ENCODE measurements at places on chromosomes 11 and 22.

DNA sequence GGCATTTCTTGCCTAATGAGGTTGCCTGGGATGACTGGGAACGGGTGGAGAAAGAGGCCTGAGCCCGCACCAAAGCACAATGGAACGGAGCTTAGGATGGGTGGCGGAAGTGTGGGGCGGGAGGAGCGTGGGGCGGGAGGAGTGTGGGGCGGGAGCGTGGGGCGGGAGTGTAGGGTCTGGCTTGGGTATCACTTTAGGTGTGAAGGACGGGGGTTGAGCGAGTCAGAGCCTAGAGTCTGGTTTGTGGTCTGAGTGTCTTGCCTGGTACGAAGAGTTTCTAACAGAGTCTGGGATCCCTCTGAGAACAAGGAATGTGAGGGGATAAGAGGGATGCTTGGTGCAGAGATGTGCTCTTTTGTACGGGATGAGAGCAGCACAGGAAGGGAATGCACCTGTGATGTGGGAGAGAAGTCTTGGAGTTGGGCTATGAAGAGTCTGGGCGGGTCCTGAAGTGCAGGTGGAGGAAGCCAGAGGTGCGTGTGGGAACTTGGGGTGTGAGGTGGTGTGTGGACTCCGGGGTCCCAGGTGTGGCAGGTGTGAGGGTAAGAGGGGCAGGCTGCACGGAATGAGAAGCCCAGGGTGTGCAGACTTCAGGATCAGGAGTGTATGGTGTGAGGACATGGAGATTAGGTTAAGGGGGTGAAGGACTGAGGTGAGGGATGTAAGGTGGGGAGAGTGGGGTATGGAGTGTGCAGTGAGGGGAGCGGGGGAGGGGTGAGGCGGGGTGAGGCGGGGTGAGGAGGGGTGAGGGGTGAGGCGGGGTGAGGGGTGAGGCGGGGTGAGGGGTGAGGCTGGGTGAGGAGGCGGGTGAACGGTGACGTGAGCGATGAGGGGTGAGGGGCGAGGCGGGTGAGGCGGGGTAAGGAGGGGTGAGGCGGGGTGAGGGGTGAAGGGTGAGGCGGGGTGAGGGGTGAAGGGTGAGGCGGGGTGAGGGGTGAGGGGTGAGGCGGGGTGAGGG lies 1.0 kb downstream of the SYCE3 start:
- DNase-seq: no peak

GRCh38 chr11:30344085-30344484 lies 21.2 kb downstream of the ARL14EP start:
- no peak for DNase-seq

DNA sequence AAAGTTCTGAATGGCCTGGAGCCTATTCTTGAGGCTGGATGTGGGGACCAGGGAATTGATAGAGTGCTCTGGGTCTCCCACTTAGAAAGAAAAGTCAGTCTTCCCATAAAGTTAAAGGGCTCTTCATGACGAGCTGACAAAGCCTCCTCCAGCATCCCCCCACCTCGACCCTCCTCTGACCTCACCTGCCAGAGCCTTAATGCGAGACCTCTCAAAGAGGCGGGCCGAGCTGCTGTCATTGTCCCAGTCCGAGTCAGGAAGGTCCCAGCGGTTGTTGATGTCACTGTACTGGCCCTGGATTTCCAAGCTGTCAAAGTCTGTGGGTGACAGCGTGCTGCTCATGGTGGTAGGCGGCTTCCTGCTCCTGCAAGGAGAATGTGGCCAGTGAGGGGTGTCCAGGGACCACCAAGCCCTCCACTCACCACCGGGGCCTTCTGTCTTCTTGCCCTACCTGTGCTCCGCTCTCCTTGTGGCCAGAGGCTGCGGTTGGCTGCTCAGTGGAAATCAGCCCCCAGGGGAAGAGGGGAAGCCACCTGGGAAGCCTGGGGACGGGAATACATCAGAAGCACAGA lies 8.0 kb downstream of the SPTBN2 start:
- DNase-seq: no peak

DNA sequence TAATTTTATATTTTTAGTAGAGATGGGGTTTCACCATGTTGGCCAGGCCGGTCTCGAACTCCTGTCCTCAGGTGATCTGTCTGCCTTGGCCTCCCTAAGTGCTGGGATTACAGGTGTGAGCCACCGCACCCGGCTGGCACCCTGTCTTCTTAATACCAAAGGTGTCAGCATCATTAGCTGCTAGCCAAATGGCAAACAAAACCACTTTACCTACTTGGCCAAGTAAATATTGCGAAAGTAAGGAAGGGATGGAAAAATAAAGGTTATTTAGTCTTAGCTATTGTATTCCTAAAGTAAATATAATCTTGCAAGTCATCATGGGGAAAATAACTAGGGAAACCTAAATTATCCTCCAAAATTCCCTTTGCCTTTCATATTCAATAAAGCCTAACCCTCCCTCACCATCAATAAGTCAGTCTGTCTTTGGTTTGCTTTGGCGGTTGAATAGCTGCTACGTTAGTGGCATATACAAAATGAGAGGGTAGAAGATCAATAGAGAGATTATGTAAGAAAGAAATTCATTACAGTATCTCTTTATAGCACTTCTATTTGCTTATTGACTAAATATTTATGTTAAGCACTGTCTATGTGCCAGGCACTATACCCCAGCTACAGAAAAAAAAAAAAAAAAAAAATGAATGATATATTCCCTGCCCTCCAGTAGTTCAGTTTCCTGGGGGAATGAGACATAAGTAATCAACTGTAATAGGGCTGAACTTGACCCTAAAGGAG lies 40.2 kb upstream of the CFAP300 start:
- no peak for DNase-seq

- DNase-seq: no peak
These were observed 327.7 kb downstream of the TENM4 start for GRCh38 chr11:79113054-79113690.

DNA sequence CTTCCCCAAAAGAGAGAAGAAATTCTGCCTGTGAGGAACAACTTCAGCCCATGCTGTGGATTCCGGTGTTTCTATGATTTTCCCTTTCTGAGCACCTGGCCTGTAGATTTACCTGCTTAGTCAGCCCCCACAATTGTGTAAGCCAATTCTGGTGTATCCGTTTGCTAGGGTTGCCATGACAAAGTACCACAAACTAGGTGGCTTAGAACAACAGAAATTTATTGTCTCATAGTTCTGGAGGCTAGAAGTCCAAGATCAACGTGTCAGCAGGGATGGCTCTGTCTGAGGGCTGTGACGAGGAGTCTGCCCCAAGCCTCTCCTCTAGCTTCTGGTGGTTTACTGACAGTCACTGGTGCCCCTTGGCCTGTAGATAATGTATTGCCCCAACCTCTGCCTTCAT lies 15.9 kb upstream of the CYB5R2 start:
- DNase-seq: no peak

DNA sequence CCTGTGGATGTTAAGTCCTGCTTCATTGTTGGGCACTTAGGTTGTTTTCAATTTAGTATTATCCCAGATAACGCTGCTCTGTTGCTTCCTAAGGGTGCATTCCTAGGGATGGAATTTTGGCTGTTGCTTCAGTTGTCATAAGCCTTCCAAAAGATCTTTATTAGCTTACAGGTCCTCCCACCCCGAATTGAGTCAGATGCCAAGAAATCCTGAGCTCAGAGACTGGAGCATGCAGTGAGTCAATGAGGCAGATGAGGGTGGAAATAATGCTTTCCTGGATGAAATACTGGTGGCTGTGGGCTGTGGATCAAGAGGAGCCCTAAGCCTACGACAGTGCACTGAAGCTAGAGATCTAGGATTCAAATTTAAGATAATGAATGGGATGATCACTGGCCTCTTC lies 10.7 kb upstream of the IL18BP start:
- DNase-seq: no peak

GRCh38 chr11:77497368-77497767 lies 23.5 kb upstream of the PAK1 start:
- no peak for DNase-seq

DNA sequence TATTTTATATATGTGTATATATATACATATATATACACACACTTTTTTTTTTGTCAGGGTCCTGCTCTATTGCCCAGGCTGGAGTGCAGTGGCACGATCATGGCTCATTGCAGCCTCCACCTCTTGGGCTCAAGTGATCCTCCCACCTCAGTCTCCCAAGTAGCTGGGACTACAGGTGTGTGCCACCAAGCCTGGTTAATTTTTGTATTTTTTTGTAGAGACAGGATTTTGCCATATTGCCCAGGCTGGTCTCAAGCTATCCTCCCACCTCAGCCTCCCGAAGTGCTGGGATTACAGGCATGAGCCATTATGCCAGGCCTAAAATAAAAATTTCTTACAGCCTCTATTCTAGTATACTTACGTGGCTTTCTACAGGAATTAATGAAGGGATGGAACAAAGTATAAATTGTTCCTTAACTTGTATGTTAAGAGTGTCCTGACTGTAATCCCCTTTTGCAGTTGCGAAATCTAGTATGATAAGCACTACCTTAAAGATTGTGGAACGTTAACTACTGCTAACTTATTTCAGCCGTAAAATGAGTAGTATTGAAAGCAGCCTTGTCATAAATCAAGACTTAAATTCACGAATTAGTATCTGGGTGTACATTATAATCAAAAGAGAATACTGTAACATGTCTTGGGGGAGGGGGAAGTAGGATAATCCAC lies 2.1 kb downstream of the TRAF6 start:
- no peak for DNase-seq

GRCh38 chr11:3849297-3849874 lies 6.1 kb upstream of the STIM1 start:
- DNase-seq: no peak

DNA sequence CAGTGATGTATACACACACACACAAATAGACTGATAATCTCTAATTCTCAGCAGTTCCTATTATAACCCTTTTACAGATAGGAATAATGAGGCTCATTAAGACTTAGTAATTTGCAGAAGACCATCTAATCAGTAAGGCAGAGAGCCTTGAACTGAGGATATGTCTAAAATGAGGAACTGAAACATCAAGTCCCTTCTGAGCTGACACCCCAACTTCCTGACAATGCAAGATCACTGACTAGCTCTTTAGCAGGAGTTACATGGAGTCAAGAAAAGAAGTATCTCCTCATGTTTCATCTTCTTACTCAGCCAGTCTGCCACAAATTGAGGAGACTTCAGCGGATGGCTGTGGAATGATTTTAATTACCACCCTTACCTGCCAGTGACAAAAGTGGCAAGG lies 193.0 kb downstream of the MSANTD4 start:
- no peak for DNase-seq

- peak; percentile 42 for DNase-seq
These were observed 22.1 kb downstream of the GGTLC2 start for GRCh38 chr22:22666307-22667091.

- no peak for DNase-seq
These were observed 1506.8 kb downstream of the BRD1 start for GRCh38 chr22:48320683-48321451.

DNA sequence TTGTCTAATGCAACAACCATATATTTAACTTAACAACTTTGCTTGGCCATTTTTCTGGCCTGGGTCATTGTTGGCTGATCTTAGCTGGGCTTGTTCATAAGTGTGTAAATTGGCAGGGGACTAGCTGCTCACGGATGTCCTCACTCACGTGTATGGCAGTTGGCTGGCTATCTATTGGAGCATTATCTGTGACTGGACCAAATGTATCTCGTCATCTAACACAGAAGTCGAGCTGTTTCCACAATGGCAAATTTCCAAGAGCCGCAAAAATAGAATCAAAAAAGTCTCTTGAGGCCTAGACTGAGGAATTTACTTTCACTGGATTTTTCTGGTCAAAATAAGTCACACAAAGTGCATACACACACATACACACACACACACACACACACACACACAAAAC lies 893.3 kb downstream of the FAM181B start:
- no peak for DNase-seq

DNA sequence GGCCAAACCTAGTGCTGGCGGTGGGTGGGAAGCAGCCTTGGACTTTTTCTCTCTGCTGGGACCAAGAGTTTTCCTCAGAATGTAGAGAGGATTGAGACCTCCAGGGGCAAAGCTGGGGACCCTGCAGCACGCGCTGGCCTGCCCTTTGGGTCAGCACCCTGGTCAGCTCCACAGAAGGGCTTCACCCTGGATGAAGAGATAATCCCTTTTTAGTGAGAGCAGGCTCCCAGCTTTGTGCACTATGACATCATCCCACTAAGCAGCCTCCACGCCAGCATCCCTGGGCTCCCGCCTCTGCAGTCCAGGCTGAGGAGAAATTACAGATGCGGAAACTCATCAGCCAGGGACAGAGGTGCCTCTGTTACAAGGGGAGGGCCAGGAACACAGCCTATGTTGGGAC lies 23.5 kb downstream of the DRICH1 start:
- no peak for DNase-seq

DNA sequence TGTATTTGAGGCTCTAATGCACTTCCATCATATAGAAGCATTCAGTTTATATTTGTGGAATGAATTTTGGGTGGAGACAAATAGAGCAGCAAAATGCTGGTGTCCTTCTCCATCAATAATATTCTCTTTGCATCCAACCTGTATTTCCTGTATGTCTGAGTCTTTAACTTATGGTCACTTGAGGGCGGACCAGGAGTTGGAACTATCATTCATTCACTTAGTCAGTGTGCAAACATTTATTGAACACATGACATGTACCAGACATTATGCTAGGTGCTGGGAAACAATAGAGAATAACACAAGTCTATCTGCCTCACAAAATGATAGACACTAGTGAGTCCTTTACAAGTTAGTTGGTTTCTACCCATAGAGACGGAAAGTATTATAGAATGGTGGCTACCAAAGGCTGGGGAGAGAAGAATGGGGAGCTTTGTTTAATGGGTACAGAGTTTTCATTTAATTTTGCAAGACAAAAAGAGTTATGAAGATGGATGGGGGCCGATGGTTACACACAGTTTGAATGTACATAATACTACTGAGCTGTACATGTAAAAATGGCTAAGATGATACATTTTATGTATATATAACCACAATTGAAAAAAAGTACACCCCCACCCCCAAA lies 4.6 kb upstream of the TMEM123 start:
- no peak for DNase-seq

- DNase-seq: no peak
These were observed 235.0 kb upstream of the ZC3H12C start for GRCh38 chr11:109858152-109858551.

DNA sequence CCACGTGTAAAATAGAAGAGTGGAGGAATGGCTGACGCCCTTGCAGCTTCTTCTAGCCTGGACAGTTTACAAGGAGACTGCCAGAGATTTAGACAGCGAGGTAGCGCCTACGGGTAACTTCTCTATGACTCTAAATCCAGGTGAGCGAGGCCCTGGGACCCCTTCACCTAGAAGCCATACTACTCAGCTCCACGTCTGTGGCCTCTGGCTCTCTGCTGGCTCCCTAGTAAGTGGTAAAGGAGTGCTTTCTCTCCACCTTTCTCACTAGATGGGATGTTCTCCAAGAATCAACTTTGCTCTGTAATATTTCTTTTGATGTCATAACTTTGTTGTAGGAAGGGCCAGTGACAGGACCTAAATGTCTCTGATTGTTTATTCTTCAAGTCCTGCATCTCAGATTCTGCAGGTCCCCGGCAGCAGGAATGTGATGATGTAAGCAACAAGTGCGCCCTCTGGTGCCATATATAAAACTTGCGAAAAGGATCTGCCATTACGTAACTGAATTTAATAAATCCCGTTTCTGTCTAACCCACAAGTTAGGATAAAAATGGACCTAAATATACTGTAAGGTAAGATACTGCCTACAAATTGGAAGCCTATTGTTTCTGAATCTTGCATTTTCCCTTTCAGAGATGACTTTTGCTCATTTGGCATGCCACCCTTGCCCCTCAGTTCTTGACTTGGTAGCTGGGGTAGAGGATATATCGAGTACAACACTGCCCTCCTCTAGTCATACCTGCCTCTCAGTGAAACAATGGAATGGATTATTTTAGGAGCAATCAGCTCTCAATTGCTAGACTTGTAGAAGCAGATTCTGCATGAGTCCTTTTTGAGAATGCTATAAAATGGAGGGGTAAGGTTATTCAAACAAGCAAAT lies 11.0 kb upstream of the PTPN5 start:
- no peak for DNase-seq

GRCh38 chr22:26460202-26460601 lies 23.4 kb downstream of the HPS4 start:
- DNase-seq: no peak

All from left forelimb (tissue), 1 donor.